ENCODE measurements at places on chromosomes 4 and X.

GRCh38 chr4:76270244-76271175 lies 19.0 kb downstream of the FAM47E start:
- DNase-seq = no peak

DNA sequence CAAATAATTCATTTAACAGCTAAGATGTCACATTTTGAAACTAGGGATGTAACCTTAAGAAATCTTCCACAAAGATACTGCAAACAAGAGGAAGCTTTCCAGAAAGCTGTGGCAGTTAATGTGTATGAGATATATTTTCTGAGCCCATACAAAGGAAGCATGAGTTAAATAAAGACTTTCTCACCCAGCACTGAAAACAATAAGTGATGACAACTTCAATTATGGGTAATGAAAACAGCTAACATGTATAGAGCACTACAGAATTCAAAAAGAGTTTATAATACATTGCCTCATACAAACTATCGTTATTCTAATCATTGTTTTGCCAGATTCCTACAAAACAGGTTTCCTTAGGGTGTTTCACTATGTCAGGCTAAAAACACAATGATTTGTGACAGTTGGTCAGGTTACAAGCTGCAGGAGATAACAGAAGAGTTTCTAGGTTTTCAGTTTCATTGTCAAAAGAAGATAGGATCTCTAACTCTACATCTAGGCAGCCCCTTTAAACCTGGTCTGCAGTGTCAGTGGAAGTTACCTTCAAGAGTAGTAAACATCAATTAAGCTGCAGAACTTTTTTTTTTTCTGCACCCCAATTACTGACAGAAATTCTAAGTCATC lies 618.1 kb upstream of the ADGRL3 start:
- no peak for DNase-seq

DNA sequence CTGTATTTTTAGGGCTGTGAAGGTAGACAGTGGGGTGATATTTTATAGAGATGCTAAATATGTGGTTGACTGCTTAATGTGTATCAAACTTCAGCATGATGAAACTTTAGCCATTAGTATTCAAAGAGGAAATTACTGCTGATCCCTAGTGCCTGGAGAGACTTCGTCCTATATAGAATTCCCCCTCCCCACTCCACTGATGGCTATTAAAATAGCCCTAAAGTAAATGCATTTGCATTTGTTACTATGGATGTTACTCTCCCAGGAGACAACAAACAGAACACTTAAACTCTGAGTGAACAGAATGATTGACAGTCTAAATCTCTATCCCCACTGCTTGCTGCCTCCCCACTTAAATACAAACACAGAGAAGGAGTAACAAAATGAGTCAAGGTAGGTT lies 39.1 kb downstream of the ADGRL3 start:
- DNase-seq = no peak

GRCh38 chrX:39162322-39162735 lies 361.1 kb downstream of the MID1IP1 start:
- DNase-seq = peak; percentile 65

DNA sequence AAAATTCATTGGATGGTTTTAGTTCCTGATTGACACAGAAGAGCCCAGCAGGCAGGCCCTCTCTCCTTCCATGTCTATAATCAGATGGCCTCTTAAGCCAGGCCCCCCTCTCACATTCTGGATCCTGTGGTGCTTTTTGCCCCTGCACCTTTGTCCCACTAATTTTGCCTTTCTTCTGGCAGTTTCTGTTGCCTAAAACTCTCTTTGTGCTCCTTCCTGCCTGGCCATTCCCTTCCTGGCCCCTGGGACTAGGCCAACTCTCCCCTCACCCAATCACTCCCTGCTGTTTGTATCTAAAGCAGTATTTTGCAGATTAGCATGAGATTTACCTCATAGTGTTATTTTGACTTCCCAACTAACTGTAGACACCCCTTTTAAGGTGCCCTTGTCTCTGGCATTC lies 42.7 kb upstream of the DDX3X start:
- DNase-seq = no peak

DNA sequence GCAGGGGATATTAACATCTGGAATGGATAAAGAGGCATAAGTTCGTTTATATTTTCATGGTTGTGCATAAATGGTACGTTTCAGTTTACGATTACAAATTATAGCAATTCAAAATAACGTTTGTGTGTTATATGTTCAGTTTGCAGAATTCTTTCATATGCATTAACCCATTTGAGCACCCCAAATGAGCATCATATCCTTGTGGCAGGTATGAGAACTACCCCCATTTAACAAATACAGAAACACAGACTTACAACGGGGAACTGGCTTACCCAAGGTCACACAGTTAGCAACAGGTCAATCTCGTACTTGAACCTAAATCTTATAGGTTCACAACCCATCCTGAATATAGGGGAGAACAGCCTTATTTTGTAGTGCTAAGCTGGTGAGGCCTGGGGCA lies 33.1 kb downstream of the EDNRA start:
- no peak for DNase-seq

DNA sequence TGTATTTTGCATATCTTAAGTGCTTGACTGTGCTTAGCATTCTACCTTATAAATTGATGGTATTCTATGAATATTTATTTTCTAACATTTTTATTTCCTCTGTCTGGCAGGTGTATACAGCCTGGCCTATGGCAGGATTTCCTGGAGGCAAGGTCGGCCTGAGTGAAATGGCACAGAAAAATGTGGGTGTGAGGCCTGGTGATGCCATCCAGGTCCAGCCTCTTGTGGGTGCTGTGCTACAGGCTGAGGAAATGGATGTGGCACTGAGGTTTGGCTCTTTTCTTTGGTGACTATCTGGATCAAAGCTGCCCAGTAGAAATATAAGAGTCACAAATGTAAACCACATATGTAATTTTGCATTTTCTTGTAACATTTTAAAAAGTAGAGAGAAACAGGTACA lies 6.5 kb upstream of the NUDT6 start:
- DNase-seq = peak; percentile 24

- no peak for DNase-seq
Observed at GRCh38 chrX:69143530-69143929, 21.7 kb downstream of the PJA1 start.

- DNase-seq = no peak
Observed at GRCh38 chr4:7256984-7257810, 64.9 kb downstream of the SORCS2 start.

DNA sequence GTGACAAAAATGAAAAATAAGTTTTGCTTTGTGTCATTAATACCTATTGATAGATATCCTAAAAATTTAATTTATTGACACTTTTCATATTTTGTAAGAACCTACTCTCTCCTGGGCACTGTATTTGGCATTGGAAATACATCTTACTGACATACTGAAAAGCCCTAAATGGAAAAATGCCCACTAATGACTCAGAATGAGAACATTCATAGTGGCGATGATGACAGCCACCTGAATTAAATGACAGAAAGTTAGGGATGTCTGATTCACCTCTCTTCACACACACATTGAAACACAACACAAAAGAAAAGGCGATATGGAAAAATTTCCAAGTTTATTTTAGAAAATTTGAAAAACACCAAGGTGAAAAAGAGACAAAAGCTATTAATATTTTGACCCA lies 992.3 kb downstream of the STPG2 start:
- DNase-seq = no peak

DNA sequence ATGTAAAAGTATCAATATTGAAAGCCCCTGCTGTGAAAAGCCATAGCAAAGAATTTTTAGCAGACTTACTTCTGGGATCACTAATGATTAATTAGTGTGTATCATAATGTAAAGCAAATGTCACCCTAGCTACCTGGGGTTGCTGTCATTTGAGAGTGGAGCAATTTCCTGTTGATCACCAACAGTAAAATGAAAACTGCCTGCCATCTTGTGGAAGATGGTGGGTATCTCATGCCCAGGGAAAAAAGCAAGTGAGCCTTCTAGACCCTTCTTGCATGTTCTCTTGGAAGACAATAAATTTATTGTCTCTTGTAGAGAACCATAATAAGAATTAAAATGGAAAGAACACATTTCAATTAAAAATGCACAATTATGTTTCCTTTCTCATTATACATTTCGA lies 360.2 kb downstream of the ZIC3 start:
- peak; percentile 5 for DNase-seq

DNA sequence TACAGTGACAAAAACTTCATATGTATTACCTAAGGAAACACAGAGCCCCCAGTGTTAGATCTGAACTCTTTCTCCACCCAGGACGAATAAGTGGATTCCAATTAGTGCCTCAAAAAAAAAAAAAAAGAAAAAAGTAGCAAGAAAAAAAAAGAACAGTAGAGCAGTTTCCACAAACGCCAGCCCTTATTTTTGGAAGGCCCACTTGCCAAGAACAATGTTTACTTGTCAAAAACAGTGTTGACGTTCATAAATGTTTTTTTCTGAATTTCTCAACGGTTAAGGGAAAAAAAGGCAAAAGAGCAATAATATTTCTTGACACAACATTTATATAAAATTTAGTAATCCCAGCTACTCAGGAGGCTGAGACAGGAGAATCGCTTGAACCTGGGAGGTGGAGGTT lies 38.7 kb downstream of the DHRSX start:
- DNase-seq = no peak

- no peak for DNase-seq
Observed at GRCh38 chrX:15173411-15173810, 96.5 kb downstream of the ASB9 start.

- DNase-seq = no peak
Observed at GRCh38 chrX:18956303-18957032, 27.4 kb downstream of the PHKA2 start.

GRCh38 chrX:36861601-36862000 lies 146.6 kb upstream of the FAM47C start:
- DNase-seq = no peak

DNA sequence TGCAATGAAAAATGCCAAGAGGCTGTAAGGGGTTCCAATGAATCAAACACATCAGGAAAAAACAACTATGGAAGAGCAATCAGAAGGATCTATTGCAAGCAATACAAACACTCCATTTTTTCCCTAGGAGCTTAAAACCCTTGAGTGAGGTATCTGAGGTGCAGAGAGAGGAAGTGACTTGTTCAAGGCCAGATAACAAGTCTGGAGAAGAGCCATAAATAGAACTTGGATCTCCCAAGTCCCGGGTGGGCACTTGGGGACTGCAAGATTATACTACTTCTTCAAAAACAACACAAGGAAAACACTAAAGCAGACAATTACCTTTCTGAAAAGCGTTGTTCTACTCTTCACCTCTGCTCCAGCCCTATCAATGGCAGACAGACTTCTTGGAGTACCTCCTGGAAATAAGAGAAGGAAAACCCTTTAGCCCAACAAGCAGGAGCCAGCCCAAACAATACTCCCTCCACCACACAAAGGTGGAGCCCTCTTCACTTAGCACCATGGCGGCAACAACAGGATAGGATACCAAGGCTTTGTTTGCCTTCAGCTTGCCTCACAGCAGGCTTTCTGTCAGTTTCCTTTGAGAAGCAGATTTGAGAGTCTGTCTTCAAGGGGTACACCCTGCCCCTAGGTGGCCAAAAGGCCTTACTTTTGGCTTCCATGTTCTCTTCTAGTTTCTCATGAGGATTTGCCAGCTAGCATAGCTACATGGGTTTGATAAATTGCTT lies 26.0 kb downstream of the AIFM1 start:
- DNase-seq = no peak

GRCh38 chr4:114811564-114812301 lies 213.1 kb downstream of the UGT8 start:
- no peak for DNase-seq

DNA sequence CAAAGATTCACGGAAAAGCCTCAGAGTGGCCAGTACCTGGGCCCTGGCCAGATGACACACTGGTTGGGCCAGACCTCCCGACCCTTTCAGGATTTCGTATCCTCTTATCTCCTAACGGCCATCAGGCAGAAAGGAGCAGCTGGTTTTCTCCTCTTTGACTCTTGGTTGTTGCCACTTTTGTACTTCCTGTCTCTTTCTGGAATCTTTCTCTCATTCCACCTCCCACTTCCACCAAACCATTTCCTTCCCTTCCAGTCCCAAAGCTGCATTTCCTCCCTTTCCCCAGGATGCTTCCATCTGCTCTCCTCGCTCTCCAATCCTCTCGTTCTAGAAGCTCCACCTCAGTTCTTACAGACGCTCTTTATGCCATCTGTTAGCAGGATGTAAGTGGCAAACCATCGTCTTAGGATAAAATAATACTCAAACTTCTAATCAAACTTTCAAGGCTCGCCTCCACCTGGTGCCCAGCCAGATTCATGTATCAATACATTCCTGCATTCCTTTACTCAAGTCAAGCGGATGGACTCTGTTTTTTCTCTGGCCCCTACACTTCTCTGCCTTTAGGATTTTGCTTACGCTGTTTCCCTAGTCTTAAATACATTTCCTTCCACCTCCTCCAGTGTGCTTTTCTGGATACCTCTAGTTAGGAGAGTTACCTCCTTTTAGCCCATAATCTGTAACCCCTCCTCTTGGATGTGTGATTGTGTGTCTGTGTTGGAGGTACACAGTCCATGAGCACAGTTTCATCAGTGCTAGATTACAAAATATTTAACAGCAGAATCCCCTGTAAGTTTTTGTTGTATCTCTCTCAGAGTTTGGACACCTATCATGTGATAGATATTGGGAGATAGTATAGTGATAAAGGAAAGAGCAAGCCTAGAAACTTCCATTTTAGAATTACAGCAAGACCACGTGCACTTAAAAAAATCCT lies 70.4 kb downstream of the LDB2 start:
- DNase-seq = no peak

DNA sequence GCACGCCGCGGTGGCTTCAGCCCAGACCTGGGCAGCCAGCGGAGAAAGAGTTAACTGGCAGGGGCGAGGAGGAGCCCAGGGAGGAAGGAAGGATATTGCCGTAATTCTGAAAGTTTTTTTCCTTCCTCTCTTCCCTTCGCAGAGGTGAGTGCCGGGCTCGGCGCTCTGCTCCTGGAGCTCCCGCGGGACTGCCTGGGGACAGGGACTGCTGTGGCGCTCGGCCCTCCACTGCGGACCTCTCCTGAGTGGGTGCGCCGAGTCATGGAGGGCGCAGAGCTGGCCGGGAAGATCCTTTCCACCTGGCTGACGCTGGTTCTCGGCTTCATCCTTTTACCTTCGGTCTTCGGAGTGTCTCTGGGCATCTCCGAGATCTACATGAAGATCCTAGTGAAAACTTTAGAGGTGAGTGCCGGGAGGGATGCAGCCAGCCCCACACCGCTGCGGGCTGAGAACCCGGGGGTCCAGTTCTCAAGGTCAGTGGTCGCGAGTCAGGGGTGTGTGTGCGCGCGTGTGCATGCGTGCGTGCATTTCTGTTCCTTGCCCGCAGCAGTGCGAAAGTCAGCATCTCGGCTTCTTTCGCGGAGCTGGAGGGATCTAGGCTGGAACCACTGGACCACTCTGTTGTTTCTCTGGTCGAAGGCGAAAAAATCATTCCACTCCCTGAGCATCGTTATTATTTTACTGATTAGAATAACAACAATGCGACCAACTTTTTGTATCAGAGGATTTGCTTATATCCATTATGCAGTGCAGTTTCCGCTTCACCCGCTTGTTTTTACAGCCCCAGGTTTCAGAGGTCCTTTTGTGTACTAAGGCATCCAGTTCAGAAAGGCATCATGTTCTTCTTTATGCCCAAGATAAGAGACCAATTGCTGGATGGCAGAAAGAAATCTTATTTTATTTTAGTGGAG lies 709 bp downstream of the GPAT3 start:
- no peak for DNase-seq

- no peak for DNase-seq
Observed at GRCh38 chr4:135718019-135718418, 1516.4 kb upstream of the PABPC4L start.

- DNase-seq = peak; percentile 38
Observed at GRCh38 chr4:115090483-115091075, 22.8 kb downstream of the NDST4 start.
